ENCODE measurements at places on chromosomes 2 and 18.

GRCh38 chr2:66866331-66867062, 431.6 kb downstream of the MEIS1 start:
- DNase-seq, result no peak

GRCh38 chr18:28152354-28152753, 24.6 kb downstream of the CDH2 start:
- DNase-seq, result no peak

DNA sequence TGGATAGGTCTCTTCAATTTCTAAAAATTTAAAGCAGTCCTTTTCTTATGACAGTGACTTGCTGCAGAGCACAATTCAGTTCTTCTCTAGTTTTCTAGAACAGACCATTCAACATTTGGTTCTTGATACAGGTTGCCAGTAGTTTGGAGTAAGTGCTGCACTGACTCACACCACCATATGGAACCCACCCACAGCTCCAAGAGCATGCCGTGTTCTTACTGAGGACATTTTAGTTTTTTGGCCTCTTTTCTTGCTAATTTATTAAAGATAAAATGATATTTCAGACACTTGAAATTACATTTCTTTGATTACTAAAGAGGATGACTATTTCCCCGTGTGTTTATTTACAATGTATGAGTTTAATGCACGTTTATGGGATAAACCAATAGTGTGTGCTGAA, 120.0 kb downstream of the COL4A4 start:
- no peak for DNase-seq

DNA sequence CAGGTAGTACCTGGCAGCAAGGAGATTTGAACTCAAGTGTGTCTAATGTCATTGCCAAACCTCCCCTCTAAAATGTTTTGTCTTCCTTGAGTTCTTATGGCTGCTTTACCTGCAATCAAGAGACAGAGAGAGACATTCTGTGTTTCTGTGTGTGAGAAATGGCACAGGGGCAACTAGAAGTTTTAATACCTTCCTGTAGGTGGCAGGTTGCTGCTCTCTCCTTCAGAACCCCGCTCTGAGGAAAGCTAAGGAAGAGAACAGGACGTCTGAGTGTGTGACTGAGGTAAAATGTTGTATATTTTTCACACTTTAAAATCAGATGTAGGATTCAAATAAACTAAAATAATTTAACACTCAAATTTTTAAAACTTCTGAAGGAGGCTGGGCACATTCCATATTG, 19.2 kb downstream of the DTNA start:
- no peak for DNase-seq

DNA sequence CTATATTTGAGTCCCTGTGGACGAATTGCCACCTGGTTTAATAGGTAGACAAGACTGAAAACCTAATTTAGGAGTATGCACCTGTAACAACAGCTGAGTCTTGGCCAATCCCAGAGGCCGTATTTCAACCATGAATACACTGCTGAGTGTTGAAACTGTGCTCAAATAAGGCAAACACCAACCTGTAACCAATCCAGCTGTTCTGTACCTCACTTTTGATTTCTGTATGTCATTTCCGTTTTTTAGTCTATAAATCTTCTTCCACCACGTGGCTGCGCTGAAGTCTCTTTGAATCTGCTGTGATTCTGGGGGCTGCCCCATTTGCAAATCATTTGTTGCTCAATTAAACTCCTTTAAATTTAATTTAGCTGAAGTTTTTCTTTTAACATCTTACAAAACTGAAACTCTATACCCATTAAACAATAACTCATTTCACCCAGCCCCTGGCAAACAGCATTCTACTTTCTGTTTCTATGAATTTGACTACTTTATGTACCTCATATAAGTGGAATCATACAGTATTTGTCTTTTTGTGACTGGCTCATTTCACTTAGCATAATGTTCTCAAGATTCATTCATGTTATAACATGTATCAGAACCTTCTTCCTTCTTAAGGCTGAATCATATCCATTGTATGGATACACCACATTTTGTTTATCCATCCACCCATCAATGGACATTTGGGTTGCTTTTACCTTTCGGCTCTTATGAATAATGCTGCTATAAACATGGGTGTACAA, 7.5 kb upstream of the YPEL5 start:
- peak; percentile 87 for DNase-seq

DNA sequence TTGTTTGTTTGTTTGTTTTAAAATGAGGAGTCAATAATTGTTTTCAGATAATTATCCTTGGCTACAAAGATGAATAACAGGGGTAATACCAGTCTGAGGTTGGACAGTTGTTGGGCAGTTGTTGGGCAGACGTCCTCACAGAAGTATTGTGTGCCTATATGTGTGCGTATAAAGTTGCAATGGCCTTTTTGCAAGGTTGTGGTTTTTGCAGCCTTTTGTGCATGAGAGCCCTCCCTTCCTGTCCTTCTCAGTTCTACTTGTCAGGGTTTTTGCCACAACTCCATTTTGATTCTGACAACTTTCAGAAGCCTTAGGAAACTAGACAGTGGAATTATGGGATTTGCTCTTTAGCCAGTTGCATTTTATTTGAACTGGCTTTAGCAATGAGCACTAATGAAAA, 6.0 kb upstream of the STK39 start:
- DNase-seq, result no peak

- no peak for DNase-seq
Measured at GRCh38 chr2:170106102-170106840, 71.7 kb upstream of the MYO3B start.

DNA sequence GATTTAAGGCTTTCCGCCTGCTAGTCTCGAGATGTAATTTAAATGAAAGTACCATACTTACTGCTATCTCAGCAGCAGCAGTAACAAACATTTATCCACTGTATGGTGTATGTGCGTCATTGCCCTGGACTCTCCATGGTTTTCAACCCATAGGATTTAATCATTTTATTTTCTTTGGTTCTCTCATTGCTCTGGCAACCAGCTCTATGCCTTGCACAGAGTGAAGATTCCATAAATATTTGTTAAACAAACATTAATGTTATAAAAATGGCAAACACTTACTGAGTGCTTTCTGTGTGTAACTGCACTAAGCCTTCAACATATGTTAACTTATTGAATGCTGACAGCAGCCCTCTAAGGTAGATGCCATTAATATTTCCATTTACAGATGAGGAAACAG, 1.3 kb upstream of the LMAN1 start:
- no peak for DNase-seq

DNA sequence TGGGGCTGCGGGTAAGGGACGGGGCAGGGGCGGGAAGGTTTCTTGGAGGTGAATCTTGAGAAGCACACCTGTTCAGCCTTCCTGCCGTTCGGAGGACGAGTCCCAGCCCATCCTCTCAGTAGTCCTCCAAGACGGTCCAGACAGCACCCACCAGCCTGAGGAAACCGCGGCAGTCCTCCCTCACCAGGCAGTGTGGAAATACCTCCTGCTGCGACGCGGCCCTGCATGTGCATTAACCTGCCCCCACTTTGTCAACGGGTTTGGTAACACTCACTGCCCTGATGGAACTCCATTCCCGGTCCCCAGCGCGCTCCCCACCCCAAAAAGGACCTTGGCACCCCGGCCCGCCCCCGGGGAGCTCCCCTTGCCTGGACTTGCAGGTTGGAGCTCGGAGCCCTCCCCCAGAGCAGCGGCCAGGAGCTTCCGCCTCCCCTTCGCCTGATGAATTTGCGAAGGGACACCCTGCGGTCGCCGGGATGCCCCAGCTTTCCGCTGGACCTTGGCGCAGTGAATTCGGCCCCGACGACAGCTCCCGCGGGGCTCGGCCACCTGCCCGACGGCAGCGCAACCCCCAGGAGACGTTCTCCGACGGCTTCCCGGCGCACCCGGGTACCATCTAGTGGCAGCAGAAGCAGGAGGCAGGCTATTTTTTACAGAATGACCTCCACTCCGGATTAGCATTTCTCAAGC, 31.5 kb downstream of the ACVR1C start:
- DNase-seq, result no peak

DNA sequence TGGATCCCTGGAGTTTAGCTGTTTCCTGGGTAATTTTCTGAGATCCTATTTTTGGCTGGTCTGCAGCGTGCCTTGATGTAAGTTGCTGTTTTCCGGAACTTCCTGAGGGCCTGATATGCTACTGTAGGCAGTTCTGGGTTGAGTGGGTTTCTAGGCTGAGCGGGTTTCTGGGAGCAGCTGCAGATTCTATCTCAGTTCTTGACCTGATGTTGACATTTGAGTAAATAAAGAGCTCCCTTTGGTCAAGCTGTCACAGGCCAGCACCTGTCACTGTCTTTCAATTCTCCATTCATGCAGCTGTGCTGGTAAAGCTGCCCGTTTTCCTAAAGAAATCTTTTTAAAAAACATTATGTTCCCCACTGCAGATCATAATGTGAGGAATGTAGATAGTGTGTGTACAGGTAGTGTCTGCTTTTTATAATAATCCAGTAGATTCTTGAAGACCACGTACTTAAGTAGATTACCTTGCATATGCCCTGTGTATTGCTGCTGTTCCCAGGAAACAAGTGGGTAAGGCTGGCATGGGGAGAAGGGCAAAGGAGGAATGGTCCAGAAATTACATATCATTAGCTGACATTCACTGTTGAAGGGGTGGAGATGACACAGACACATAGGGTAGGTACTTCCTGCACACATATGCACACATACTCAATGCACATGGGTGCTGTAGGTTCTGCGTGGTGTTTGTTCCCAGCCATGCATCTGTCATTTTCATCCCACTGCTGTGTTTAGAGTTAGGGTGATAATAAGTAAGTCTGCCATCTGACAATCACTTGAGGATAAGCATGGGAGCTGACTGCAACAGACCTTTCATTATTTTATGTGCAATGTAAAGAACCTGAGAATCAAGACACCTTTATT, 25.9 kb downstream of the CD28 start:
- peak; percentile 64 for DNase-seq

- no peak for DNase-seq
Measured at GRCh38 chr2:4340536-4340935, 637.2 kb downstream of the DCDC2C start.

DNA sequence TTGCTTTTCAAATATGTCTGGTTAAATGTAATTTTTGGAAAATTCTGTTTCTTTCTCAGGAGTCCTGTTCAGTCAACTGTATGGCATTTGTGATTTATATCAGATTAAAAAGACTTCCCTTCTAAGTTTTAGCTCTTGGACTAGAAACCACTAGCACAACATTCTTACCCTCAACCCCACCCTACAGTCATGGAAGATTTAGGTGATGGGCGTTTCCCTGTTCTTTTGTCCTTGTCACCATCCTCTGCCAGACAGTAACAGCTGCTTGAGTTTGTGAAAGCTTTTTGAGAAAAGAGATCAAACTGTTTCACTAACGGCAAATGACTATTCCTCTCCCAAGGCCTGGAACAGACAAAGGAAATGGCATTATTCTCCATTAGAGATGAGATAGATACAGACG, 31.8 kb downstream of the SERPINB5 start:
- no peak for DNase-seq

GRCh38 chr2:36993841-36994620, 27.7 kb upstream of the STRN start:
- DNase-seq, result no peak

DNA sequence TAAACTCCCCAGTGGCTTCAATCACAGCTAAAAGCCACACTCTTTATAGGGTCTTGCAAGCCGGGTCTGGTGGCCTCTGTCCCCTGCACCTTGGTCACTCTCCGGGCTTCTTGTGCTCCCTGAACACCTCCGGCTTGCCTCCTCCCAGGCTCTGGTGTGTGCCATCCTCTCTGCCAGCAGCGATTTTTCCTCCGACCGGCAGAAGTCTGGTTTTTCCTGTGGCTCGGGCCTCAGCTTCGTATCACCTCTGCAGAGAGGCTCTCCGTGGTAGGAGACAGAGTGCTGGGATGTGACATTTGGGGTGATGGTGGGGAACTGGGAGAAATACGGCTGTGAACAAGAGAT, 58.8 kb upstream of the HPCAL1 start:
- DNase-seq, result no peak
